ENCODE measurements at places on chromosomes 12 and 14. TPM values are rescaled to one million over a fixed set of nuclear protein-coding genes. Genes with fewer than 3 reads are reported as not detected.

Gene CMTM5
- polyA plus RNA-seq: 1.9 TPM

Gene OR6C2
- not detected for polyA plus RNA-seq

Gene VRTN
- 0.47 TPM for polyA plus RNA-seq

Gene CKAP4
- polyA plus RNA-seq: 78.6 TPM

Gene PLEKHG3
- polyA plus RNA-seq: 21.5 TPM

Gene BEST3
- 64.8 TPM for polyA plus RNA-seq

Gene IFI27L2
- not detected for polyA plus RNA-seq

Gene PKP2
- polyA plus RNA-seq: 6.0 TPM

Gene GARIN6
- polyA plus RNA-seq: not detected

Gene SLC17A8
- 0.52 TPM for polyA plus RNA-seq

Gene AMDHD1
- polyA plus RNA-seq: not detected

Gene HOXC10
- 0.31 TPM for polyA plus RNA-seq

Gene KRT85
- polyA plus RNA-seq: not detected

Gene TMEM233
- 3.2 TPM for polyA plus RNA-seq

Gene ZBTB25
- polyA plus RNA-seq: 5.7 TPM

Gene TSPAN19
- polyA plus RNA-seq: not detected

Gene PRORP
- 20.0 TPM for polyA plus RNA-seq

Gene PLEK2
- not detected for polyA plus RNA-seq

Gene IFT81
- 22.0 TPM for polyA plus RNA-seq

Gene RERG
- polyA plus RNA-seq: 4.4 TPM

Gene HOXC12
- not detected for polyA plus RNA-seq

Gene SEL1L
- 45.2 TPM for polyA plus RNA-seq

Gene GLIPR1L2
- 1.9 TPM for polyA plus RNA-seq

Gene ZNF410
- polyA plus RNA-seq: not detected

Gene RHEBL1
- polyA plus RNA-seq: not detected

Gene LHX5
- not detected for polyA plus RNA-seq

Gene IFNG-AS1
- 0.42 TPM for polyA plus RNA-seq

Gene C12orf54
- 0.24 TPM for polyA plus RNA-seq

Gene DPY19L2
- 4.3 TPM for polyA plus RNA-seq

Gene REM2
- polyA plus RNA-seq: not detected

Gene ART4
- 0.43 TPM for polyA plus RNA-seq

Data from muscle of arm (tissue), 14 donors.